T-cell (primary cell): ENCODE measurements at places on chromosomes 12 and 14. TPM values are rescaled to one million over a fixed set of nuclear protein-coding genes. Genes with fewer than 3 reads are reported as not detected.

Gene DLK1
- total RNA-seq = 1.7 TPM

Gene GPR65
- total RNA-seq = 8.9 TPM

Gene CACNB3
- 11.7 TPM for total RNA-seq

GRCh38 chr14:84131924-84132323, 1398.0 kb upstream of the FLRT2 start:
- DNase-seq = no peak

- DNase-seq = no peak
These were observed 50.5 kb downstream of the STX2 start for GRCh38 chr12:130788515-130788914.

DNA sequence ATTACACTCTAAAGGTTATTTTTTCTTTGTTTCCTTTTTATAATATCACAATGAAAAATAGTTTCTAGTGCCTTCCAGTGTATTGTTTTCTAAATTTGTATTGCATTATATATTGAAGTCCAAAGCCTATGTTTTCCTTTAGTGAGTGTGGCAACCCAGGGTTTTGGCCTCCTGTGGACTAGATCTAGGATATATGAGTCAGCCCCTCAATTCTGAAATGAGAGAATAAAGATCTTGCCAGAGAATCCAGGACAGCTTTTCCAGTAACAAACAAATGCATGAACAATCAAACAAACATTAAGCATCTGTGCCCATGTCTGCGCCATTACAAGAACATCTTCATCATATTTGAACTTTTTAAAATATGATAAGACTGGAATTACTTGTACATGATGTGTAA, 70.7 kb upstream of the SSTR1 start:
- DNase-seq = no peak

DNA sequence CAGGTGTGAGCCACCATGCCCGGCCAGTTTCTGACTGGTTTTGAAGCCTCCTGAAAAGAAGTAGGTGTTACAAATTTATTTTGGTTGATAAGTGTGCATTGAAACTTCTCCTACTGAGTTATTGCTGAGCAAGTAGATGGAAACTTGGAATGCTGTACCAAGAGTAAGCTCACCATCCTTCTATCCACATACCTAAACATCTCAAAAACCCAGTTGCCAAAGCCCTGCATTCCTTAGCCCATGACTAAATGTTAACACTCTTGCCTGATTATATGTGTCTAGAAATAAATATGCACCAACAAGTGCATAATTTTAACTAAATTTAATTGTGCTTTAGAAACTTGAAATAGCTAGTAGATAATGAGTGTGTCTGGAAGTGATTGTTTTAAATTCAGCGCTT, 357.8 kb downstream of the DUSP6 start:
- no peak for DNase-seq

GRCh38 chr14:71212093-71212492, 304.8 kb downstream of the PCNX1 start:
- no peak for DNase-seq

DNA sequence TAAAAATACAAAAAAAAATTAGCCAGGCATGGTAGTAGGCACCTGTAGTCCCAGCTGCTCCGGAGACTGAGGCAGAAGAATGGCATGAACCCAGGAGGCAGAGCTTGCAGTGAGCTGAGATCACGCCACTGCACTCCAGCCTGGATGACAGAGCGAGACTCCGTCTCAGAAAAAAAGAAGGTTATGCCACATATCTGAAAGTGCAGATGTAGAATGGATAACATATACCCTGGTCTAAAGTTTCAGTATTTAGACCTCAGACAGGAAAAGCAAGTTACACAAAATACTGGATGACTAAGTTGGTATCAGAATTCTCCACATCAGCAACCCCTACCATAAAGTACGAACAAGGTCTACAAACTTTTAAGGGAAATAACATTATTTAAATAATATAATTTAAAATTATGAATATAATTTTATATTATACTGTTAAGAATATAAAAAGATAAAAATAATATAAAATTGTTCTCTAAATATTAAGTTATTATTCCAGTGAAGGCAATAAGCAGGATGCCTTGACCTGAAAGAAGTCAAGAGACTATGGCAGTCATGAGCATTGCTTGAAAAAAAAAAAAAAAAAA, 169.9 kb downstream of the CRADD start:
- no peak for DNase-seq

DNA sequence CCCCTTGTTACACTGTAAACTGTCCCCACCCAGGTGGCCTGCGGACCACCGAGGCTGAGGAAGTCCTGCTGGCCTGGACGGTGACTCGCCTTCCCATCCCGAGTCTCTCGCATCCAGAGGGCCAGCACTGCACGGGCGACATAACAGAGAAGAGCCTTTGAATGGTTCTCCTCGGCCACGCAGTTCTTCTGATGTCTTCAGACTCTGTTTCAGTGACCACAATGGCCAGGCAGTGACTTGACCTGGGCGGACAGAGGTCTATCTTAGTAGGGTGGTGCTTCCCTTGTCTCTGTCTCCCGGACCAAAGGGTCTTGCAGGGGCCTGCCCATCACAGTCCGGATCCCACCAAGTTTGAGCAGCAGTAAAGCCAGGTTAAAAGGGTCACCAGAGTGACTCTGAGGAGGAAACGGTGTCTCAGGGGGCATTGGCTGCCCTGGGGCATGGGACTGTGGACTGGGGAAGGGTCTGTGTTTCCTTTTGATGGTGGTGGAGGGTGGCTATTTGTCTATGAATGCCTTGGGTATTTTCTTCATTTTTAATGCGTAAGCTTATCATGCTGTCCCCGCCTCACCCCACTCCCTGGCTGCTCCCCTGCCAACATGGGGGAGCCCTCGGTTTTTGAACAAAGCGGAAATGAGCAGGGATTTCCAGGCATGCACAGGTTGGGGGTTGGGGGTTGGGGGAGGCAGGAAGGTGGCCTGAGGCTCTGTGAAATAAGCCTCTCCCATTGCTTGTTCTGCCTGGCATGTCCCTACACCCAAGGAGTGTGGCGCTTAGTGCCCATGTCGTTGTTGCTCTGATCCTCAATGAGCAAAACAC, 10.3 kb downstream of the KRT85 start:
- no peak for DNase-seq

DNA sequence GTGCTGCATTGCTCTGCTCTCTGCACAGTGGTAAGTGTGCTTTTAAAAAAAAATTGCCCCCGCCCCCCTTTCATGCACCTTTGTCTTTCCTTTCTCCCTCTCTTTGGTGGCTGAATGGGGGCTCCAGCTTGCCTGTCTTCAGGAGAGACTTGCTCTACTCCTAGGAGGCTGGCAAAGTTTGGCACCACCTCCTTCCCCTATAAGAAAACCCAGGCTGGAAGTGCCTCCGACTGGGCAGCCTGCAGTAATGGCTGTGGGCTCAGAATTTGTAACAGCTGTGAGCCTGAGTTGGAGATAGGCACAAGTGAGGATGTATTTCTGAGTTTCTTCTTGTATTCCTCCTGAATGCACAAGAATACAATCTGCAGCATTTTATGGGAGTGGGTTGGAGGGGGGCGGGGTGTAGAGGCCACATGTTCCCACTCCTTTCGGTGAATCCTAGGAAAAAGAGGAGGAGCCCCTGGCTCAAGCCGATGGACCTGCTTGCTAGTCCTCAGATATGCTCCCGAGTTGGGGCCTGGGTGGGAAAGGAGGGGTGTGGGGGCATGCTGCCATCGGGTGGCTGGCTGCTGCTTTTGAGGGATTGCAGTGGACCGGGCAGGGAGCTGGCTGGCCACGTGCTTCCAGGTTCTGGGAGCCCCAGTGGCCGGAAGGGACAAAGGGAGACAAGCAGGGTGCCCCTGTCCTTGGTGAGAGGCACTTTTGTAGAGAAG, 124.3 kb downstream of the TSPAN9 start:
- no peak for DNase-seq

DNA sequence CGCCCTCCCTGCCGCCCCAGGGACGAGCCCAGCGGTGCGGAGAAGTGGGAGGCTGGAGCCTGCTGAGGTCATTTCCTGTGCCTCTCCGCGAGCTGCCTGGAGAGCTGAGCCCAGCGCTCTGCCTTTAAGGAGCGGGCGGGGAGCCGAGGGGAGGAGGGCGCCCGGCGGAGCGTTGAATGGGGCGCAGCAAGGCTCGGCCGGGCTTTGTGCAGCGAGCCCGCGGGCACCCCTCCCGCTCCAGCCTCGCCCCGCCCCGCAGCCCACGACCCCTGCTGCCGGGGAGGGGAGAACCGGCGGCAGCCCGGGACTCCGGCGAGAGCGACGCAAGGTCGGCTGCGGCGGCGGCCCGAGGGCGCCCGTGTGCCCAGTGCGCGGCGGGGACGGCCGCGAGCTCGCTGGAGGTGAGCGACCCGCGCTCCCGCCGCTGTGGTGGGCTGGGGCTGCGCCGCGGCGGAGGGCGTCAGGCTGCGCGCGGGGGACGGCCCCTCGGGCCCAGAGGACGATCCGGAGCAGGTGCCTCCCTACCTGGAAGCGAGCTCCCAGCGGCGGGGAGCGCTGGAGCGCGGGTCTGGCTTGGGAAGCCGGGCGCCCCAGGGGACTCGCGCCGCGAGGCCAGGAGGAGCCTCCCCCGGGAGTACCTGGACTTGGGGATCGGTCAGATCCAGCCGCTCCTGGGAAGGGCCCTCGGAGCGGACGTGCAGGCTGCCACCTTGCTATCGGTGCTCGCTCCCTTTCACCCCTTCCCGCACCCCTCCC, at the start of gene PLEKHH1:
Gene PLEKHH1, plus strand, starts transcription at position 293 of the 756 bp plus-strand sequence. CDS start 8,578 bp downstream, outside the sequence.
- DNase-seq = no peak

- DNase-seq = no peak
These were observed 180.2 kb downstream of the EPS8 start for GRCh38 chr12:15608941-15609340.

DNA sequence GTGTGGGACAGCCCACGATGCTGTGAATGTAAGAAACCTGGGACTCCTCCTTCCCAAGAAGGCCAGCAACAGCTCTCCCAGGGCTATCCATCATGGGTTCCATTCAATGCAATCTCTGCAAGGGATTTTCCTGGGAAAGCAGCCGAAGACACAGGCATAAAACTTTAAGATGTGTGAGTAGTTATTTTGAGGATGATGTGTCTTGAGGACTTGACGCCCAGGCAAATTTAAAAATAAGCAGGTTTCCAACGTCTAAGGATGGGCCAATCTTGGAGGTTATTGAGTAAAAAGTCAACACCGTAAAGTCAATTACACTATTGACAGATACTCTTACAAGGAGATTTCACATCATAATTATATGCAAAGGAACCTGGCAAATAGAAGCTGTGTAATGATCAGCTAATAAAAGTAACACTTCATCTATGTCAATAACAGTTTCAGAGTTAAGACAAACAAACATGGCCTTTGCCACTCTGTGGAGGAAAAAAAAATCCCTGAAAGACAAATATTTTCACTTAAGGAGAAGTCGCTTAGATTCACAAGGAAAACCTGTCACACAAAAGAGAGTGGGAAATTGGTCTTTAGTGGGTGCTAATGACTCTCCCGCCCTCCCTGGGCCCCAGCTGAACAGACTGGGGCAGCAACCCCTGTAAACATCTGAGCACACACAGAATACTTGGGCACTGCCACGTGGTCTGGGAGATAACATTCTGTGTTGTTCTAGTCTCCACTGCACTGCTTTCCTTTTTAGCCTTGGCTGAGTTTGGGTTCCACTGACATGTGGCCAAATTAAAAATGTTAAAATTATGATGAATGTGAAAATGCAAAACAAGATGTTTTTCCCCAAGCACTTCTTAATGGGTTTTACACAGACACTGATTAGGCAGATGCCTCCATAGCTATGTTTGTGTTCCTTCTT, 240.9 kb downstream of the FOXN3 start:
- DNase-seq = no peak
